ENCODE measurements at places on chromosomes 7 and 10.

DNA sequence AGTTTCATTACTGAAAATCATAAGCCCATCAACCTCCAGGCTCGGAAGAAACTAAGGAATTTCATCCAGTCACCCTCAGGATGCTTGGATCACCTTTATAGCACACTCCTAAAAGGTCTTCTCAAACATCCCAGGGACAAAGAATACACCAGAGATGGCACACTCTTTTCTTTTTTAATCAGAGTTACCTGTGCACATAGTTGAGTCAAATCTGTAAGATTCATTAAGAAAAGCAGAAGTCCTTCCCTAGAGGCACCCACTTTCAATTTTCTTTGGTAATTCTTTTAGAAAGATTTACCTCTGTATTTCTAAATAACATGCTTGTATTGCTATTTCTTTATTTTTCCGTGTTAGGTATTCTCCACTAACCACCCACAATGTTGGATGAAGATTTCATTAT is 50.6 kb upstream of the IL6 start:
- no peak for DNase-seq

- no peak for DNase-seq
These were observed 523.9 kb upstream of the MGMT start for GRCh38 chr10:128943111-128943510.

DNA sequence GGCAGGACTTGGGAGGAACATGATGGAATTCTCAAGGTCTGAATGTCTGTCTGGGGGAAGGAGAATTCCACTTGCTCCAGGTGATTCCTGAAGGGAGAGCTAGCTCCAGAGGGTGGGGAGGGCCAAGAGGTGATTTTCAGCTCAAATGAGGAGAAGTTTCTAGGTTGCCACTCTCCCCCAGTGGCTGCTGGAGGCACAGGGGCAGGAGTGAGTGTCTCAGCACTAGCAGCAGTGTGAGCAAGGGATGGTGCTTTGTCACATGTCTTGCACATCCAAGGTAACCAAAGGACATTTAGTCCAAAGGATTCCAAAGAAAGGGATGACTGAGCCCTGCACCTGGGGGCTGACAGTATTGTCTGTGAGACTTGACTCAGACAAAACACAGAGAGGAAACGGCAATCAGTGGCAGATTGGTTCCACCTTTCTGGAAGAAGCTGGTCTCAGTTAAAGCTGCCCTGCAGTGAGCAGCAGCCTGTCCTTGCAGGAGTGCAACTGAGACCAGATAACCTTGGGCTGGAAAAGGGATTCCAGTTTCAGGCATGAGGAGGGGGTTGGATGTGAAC is 51.2 kb upstream of the PCBD1 start:
- no peak for DNase-seq

GRCh38 chr10:118925404-118926071 is 104.0 kb upstream of the NANOS1 start:
- no peak for DNase-seq

GRCh38 chr7:22488643-22489462 is 11.1 kb downstream of the STEAP1B start:
- DNase-seq: peak; percentile 38

- DNase-seq: no peak
These were observed 106.2 kb upstream of the DLX6 start for GRCh38 chr7:96899108-96899507.

DNA sequence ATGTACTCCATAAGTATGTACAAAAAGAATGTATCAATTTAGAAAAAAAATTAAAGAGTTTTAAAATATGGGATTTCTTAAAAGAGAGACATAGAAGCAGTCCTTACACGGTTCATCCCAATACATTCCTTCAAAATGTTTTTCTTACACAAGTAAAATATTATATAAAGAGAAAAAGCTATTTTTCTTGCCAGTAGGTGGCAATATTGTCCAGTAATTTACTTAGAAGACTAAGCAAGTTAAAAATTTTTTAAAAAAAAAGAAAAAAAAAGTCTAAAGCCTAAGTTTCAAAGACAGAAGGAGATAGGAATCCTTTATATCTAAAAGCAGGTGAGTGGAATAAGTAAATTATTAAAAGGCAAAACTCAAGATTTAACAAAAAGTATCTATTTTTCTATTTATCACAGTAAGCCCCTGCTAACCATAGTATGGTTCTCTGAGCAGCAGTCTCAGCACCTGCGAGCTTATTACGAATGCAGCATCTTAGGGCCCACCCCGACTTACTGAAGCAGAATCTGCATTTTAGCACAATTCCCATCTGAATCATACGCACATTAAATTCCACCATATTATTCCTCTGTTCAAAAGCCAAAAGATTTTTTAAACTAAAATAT is 240.6 kb downstream of the DGKI start:
- DNase-seq: peak; percentile 29

- DNase-seq: no peak
These were observed 142.6 kb downstream of the RNLS start for GRCh38 chr10:88440541-88440940.

DNA sequence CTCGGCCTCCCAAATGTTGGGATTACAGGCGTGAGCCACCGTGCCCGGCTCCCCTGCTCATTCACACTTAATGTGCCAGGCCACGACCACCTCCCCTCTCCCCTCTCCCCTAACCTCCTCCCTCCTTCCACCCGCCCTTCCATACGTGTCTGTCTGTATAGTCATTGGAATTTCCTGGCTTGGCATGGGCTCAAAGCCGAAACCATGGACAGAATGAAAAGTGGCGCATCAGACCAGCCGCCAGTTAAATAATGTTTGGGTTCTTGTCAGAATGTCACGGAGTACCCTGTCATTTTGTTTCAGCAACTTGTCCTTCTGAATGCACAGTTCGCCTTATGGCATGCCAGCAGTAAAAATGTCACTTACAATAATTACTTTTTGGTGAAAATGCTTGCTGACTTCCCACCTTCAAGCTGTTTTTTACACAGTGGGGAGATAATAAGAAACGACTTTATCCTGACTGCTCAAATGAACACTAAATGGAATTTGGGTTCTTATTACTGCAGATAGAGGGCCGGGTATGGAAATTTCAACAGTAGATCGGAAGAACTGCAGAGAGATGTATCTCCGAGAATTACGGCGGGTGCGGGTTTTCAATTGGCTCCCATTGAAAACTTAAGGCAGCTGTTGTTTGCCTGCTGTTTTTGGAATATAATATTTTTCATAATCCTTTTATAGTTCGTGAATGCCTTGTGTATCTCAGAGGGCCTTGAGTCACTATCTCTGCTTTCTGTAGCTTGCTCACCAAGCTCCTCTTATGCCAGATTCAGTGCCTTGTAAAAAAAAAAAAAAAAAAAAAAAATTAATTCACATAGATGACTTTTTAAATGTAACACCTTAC is 65.5 kb upstream of the SH2B2 start:
- no peak for DNase-seq

DNA sequence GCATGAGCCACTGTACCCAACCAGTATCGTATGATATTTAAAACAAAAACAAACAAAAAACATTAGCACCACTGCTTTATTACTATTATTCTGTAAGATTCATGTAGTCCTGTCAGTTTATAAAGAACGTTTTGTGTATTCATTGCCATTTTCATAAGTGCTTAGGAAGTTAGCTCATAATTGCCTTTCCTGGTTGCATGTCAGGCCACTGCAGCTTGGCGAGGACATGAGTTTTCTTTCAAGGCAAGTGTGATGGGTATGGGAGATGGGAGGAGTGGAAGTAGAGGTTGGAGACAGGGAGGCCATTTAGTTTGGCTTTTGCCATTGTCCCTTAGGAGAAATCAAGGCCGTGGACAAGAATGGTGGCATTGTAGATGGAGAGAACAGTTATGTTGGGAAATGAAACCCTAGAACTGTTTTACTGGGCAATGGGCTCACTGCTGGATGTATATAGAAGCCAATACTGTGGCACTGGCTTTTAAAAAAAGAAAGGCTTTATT is 48.9 kb downstream of the TYW1 start:
- no peak for DNase-seq

DNA sequence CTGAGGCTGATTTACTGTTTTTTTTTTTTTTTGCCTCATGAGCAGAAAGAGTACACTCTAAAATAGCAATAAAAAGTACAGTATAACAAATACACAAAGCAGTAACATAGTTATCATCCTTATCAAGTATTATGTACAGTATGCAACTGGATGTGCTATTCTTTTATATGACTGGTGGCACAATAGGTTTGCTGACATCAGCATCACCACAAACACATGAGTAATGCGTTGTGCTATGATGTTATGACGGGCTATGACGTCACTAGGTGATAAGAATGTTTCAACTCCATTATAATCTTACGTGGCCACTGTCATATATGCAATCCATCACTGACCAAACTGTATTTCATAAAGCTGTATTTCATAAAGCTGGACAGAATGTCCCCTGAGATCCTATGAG is 189.2 kb upstream of the GLI3 start:
- no peak for DNase-seq

DNA sequence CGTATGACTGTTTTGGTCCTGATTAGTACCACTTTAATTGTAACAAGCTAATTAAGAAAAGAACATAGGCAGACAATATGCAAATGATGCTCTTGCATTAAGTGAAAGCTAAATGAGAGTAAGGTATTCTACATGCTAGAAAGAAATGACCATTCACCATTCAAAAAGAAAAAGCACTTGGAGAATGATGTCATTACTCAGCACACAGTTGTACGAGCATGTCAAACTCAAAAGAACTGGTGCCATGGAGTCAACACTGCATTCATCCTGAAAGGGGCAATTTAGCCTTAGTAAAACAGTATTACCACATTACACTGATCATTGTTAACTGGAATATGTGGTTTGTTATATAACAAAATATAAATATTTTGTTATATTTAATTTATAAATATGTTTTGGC is 136.2 kb upstream of the CTTNBP2 start:
- no peak for DNase-seq

- no peak for DNase-seq
These were observed 52.1 kb downstream of the HDAC9 start for GRCh38 chr7:18547509-18548187.

- no peak for DNase-seq
These were observed 41.9 kb downstream of the AGK start for GRCh38 chr7:141593134-141593533.

DNA sequence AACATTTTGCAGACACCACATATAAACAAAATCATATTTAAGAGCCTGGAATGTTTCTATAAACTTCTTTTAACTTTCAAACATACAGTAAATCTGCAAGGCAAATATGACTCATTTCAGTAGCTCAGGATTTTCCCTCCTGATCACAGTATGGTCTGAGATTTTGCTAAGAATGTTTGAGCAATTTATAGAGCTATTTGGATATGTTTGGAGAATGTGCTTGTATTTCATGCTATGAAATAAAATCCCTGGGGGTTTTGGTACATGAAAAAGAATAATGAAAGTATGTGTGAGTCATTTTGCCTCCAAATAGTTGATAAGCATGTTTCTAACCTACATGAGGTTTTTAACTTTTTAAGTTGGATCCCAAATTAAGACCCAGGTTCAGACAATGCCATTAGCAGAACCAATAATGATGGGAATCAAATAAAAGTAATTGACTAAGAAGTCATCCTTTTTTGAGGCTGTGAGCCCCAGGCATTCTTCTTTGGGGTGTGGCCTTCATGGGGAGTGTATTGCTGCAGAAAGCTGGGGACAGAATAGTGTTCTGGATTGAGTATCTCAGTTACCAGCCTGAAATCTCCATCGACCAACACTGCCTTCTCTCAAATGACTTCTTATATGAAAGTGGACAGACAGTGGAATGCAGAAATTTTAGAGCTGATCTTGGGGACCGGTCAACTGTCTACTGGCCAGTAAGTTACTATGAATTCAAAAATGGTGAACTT is 66.1 kb upstream of the AGBL3 start:
- DNase-seq: no peak

DNA sequence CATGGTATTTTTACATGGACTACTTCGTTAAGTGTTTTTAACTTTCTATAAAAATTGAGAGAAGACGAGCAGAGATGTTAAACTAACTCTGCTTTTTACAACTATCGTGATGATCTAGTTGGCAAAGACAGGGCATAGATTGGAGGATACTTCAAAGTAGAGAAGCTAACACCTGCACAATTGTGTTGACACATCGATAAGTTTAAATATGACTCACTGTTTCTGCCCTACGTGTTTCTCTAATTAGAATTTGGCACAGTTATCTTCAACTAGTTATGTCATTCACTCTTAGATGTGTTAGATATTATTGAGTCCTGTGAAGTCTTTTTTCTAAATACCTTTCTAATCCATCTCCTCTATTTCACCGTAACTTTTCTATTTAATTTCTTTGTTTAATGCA is 68.5 kb upstream of the FERD3L start:
- no peak for DNase-seq

DNA sequence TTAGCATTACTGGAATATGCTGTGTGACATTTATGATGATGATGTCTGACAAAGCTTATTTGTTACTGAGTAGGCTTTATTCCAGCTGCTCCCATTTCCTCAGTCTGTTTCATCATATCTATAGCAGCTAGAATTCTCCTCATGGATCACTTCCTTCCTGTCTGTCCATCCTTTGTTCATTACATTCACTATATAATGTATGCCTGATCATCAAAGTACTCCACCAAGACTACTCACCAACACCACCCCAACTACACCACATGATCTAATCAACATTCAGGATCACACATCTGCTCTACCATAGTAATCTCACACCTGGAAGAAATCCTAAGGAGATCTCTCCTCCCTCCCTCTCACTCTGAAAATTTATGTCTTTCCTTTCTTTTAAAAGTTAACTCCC is 61.3 kb downstream of the APBB1IP start:
- DNase-seq: no peak

DNA sequence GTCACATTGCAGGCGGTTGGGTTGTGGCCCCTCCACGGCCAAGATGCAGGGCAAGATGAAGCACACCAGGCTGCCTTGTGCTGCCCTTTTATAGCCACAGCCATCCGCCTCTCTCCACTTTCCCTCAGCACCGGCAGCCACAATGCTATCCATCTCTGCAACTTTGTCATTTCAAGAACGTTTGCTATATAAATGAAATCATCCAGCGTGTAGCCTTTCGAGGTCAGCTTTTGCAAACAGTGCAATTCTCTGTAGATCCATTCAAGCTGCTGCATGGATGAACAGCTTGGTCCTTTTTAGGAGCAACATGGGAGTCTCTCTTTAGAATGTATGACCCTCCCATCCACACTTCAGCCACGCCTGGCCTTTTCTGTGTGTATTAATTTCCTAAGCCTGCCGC is 6.4 kb upstream of the IL15RA start:
- no peak for DNase-seq

DNA sequence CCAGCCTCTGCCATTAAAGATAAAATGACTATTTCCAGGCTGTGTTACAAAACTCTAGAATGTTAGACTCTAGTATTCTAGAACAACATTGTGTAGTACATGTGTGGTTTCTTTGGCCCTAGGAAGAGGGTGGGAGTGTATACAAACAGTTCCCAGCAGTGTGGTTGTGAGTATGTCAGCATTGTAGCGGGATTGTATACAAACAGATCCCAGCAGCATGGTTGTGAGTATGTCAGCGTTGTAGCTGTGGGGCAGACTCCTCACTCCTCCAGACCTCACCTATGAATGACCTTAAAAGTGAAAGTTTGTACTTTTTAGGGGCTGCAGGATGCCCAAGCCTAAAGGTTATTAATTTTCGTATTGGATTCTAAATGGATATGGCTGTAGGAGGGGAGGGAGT is 6.9 kb upstream of the ACSL5 start:
- no peak for DNase-seq

- peak; percentile 44 for DNase-seq
These were observed 23.5 kb upstream of the ABLIM1 start for GRCh38 chr10:114681542-114681941.

- DNase-seq: no peak
These were observed 5.2 kb downstream of the TAX1BP1 start for GRCh38 chr7:27745064-27745583.

GRCh38 chr10:72649291-72649690 is 23.4 kb upstream of the MICU1 start:
- DNase-seq: peak; percentile 86
